Central memory CD4-positive, alpha-beta T cell (primary cell): ENCODE measurements at places on chromosomes 5 and 9.

GRCh38 chr9:89961616-89962341, 357.0 kb downstream of the GADD45G start:
- DNase-seq: no peak

DNA sequence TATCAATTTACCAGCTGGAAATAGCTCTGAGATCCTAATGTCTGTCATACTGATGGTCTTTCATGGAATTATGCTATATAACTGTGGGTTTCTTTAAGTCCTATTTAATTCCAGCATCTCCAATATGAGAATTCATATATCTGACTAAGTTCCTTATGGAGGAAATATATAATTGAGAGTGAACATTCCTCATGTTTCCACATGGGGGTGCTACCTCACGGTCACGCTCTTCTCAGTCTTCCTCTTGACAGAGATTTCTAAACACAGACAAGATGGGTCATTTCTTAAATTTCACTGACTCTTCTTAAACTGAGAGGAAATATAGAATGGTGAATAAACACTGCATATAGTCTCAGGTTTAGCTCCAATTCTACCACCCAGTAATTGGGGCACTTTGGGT, 212.1 kb downstream of the SLF1 start:
- no peak for DNase-seq

DNA sequence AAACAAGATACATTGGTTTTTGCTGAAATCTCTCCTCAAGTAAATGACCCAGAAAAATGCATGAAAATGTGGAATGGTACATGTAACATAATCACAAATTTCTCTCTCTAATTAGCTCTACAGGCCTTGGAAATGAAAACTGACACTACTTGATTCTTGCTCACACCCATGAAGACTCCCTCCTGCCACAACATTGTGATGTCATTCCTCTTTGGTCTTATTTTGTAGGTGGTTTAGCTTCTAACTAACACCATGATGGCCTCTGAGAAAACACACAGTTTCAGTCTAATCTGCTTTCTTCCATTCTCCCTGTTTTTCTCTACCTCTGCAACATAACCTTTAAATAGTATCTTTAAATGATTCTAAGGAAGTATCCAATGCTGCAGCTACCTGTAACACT, 78.6 kb upstream of the FAM174A start:
- no peak for DNase-seq

DNA sequence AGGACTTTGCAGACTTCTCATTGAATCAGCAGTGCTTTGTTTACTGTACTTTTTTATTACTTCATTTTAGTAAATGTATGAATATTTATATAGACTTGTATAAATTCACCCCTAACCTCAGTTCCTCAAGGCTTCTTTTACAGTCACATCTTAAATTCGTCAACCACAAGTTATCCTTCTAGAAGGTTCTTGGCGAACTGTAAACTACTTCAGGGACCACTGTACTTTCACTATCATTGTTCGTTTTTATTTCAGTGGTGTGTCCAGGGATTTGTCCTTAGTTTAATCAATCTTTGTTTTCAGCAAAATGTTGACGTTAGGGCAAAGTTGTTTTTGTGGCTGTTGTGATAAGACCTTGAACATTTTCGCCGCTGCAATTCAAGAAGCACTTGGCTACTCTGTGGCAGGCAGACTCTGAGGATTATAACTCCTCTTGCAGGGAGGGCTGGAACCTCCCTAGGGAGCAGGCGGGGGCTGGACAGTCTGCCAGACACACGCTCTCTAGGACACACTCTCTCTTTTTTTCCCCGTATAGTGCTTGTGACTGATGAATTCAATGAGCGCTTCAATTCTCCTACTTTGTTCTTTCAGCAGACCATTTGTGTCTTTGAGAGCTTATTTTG, 252.8 kb downstream of the FBXL7 start:
- no peak for DNase-seq

GRCh38 chr5:161002571-161003074, 150.6 kb upstream of the ATP10B start:
- no peak for DNase-seq

DNA sequence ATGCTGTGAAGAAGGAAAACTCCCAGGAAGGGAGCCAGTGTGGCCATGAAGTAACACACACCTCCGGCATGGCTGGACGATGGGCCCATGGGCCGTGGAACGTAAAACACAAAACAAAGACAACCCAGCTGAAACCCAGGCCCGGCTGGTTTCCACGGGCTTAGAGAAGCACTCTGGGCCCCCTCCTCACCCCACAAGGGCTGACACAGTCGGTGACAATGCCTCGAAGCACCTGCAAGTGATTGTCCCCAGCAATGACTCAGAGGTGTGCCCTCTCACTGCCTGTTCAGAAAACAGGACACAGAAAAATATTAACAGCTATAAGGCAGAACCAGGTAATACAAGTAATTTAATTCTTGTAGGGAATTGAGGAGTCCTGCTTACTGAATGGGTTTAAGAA, 135.3 kb downstream of the ROR2 start:
- no peak for DNase-seq

GRCh38 chr9:112819635-112820496, 69.3 kb downstream of the SNX30 start:
- no peak for DNase-seq

- no peak for DNase-seq
Measured at GRCh38 chr5:9932770-9933169, 302.6 kb upstream of the TAS2R1 start.

DNA sequence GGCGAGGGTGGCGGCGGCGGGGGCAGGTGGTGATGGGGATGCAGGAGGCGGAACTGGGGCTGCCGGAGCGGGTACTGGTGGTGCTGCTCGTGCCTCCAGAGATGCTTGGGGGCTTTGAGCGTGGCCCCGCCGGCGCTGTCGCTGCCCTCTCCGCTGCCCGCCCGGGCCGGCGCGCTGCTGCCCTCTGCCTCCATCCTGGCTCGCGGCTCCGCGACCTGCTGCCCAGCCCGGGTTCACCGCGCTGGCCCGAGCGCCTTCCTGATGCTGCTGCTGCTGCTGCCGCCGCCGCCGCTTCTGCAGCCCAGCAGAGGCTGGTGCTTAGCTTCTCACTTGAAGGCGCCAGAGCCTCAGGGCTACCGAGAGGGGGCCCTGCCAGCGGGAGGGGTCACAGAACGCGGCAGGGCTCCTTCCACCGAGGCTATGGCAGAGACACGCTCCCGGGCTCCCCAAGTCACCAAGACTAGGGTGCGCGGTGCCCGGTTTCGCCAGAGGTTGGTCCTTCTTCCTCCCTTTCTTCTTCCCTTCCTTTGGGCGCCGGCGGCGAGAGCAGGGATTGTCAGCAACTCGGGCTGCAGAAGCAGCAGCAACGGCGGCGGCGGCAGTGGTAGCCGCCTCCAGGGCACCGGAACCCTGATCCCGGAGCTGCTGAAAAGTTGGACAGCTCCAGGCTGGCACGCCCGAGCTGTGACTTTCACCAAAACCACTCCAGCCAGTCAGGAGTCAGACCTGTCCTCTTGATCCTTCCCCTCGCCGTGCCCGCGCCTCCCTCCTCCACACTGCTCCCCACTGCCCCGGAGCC, at the start of gene PDE4D:
Gene PDE4D, minus strand, starts transcription at position 298 of the 799 bp plus-strand sequence.
- DNase-seq: no peak

DNA sequence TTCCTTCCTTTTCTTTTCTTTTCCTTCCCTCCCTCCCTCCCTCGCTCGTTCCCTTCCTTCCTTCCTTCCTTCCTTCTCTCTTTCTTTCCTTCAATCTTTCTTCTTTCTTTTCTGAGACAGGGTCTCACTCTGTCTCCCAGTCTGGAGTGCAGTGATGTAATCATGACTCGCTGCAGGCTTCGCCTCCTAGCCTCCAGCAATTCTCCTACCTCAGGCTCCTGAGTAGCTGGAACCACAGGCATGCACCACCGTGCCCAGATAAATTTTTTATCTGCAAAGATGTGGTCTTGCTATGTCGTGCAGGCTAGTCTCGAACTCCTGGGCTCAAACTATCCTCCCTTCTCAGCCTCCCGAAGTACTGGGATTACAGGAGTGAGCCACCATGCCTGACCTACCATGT, 81.4 kb downstream of the SPATA31C2 start:
- no peak for DNase-seq

DNA sequence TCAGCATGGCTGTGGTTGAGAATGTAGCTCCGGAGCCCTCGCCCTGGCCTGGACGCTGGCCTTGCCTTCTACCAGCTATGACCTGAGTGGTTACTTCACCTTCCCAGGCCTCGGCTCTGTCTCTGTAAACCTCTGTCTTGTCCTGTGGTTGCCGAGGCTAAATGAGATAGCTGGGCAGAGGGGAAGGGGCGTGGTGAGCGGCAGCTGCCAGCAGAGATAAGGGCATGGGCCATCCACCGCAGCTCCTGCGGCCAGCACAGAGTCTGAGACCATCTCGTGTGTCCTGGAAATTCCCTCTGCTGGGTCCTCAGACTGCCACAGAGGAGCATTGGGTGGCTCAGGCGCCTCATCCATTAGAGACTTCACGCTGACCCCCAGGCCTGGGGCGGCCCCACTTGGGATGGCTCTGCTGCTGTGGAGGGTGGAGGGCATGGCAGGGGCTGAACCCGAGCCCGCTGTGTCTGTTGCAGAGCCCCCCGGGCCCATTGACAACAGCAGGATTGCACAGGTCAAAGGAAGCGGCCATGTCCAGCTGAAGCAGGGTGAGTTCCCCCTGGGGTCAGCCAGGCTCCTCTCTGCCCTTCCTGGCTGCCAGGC, 43.9 kb downstream of the USP20 start:
- DNase-seq: no peak
